Heart right ventricle (tissue), 16 donors: ENCODE measurements at places on chromosomes 5 and 9. TPM values are rescaled to one million over a fixed set of nuclear protein-coding genes. Genes with fewer than 3 reads are reported as not detected.

DNA sequence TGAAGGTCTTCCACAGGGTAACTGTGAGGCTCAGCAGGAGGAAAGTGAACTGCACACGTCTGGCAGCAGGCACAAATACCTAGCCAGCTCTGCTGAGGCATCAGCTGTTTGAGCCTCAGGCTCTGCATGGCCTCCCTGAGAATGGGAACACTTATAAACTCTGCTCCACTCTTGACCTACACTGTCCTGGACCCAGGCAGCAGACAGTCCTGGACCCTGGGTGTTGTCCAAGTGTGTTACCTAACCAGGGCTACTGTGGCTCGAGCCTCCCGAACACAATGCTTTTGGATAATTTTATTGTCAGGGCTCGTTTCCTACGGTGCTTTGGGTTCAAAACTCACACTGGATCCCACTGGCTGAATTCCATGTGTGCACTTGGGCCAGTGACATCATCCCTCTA lies 497.9 kb downstream of the SEMA5A start:
- DNase-seq: no peak

The ADAMTS19 gene
- 0.15 TPM for polyA plus RNA-seq

GRCh38 chr9:127538849-127539258 lies 73.2 kb upstream of the STXBP1 start:
- no peak for DNase-seq

DNA sequence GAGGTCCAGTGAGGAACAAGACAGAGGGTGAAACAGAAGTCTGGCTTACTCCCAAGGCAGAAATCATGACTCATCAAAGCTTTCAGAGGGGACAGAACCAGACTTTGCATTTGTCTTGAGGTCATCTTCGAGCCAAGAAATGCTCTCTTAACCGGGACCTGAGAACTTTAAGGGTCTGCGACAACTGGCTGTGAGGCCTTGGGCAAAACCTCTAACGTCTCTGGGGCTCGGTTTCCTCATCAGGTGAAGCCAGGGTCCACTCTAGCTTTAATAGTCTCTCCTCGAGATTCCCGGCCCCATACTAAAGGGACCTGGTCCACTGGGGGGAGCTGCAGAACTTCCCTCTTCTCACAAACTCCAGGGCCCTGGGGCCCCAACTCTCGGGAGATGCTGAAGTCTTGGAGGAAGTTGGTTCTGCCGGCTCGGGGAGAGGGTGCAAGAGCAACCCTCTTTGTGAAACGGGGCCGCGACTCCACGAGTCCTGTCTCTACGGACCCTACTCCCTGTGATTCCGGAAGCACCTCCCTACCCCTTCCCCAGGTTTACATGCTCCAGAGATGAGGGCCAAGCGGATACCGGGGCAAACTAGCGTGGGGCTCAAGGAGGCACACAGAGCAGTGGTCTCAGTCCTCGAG lies 2.6 kb downstream of the GLIS3 start:
- peak; percentile 58 for DNase-seq

The HRH2 gene
- polyA plus RNA-seq: 12.2 TPM

DNA sequence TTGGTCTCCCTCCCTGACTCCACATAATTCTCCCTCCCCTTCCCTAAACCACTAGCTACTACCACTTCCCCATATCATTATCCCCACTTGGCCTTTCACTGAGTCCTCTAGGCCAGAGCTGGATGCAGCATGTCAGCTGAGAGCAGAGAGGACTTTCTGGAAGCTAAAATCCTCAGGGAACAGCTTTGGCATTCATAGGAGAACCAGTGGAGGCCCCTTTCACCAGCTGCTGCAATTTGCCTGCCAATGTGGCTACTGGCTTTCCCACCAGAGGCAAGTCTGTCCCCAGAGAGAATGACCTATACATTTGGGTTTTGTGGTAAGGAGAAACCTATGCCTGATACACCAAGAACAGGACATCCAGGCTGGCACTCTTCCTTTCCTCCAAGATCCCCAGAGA lies 14.4 kb downstream of the FAM219A start:
- DNase-seq: no peak

- DNase-seq: no peak
These were observed 83.4 kb downstream of the PHF2 start for GRCh38 chr9:93659837-93660177.
